ENCODE measurements at places on chromosomes 4 and X.

GRCh38 chr4:54940996-54941865 lies 184.2 kb downstream of the KDR start:
- no peak for DNase-seq

GRCh38 chr4:123618606-123619005 lies 222.0 kb downstream of the SPRY1 start:
- no peak for DNase-seq

- DNase-seq: no peak
Observed at GRCh38 chr4:141524116-141524515, 112.3 kb upstream of the IL15 start.

GRCh38 chrX:103658681-103659433 lies 27.6 kb downstream of the MORF4L2 start:
- no peak for DNase-seq

Measured in SW 1271 (cell line).